ENCODE measurements at places on chromosomes 3 and 15.

DNA sequence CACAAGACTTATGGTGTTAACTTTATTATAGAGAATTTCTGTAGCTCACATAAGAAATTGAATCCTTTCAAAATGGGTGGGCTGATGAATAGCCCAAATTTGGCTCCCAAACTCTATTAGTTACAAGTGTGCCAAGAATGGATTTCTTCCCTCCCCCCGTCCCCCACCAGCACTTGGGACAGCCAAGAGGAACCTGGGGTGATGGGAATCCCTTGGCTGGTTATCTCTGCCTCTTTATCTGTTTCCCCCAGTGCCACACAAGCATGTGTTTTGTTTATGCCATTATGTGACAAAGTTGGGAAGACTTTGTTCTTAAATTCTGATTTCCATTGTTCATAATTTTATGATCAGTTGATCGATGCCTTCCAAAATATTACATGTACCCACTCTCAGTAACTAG lies 28.3 kb downstream of the CMSS1 start:
- H3K4me1 ChIP-seq: no peaks in the 10 kb centered on the region
- H3K27ac ChIP-seq: no peak overlapping the region
- no peak overlapping the region for H3K4me3 ChIP-seq

GRCh38 chr3:127457094-127457475 lies 133.4 kb downstream of the TPRA1 start:
- no peak for DNase-seq
- no peak overlapping the region for H3K4me3 ChIP-seq
- peaks cover 3% of the 10 kb centered on the region for H3K4me1 ChIP-seq
- peaks cover 11% of the 10 kb centered on the region for H3K27me3 ChIP-seq
- no peak overlapping the region for H3K27ac ChIP-seq
- H3K36me3 ChIP-seq: no peaks in the 10 kb centered on the region

DNA sequence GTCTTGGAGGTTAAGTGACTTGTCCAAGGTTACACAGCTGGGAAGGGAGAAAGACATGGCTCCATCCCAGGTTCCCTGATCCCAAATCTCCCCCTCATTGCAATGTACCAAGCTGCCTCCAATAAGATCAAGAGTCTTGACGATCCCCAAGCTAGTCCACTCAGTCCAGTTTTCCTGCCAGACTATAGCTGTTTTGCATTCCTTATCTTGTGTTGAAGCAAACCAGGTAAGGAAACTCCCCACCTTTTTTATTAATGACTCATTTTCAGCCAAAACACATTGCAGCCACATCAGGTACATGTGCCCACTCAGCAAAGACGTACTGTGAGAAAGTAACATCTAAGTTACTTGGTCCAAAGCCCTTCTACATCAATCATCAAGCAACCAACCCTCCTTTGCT lies 41.9 kb downstream of the LIPC start:
- no peaks in the 10 kb centered on the region for H3K36me3 ChIP-seq
- H3K4me3 ChIP-seq: no peak overlapping the region
- H3K4me1 ChIP-seq: peaks cover 68% of the 10 kb centered on the region
- H3K27me3 ChIP-seq: no peaks in the 10 kb centered on the region
- peak; percentile 42 for DNase-seq
- H3K27ac ChIP-seq: peak overlapping the region; percentile 83

DNA sequence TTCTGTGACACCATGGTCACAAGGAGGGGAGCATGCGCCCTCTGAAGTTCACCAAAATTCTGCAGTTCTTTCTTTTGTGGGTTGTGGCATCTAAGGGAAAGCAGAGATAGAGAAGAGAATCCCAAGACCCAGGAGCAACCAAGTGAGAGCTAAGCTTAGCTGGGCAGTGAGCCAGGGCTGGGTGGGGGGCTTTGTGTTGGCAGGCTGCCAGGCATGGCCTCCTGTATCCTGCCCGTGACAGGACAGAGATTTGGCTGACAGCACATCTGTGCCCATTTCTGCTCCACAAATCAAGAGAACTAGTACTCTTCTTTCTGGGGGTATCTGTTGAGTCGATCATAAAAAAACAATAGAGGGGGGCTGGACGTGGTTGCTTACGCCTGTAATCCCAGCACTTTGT lies 66.2 kb downstream of the NMNAT3 start:
- no peak overlapping the region for H3K27ac ChIP-seq
- no peak overlapping the region for H3K4me3 ChIP-seq
- H3K4me1 ChIP-seq: no peaks in the 10 kb centered on the region
- no peak for DNase-seq
- no peaks in the 10 kb centered on the region for H3K36me3 ChIP-seq

GRCh38 chr15:57082054-57082728 lies 163.7 kb downstream of the TCF12 start:
- no peak overlapping the region for H3K27ac ChIP-seq
- H3K4me3 ChIP-seq: no peak overlapping the region
- peaks cover 8% of the 10 kb centered on the region for H3K4me1 ChIP-seq

Data from natural killer cell (primary cell).